ENCODE measurements at places on chromosomes 6 and 20. TPM values are rescaled to one million over a fixed set of nuclear protein-coding genes. Genes with fewer than 3 reads are reported as not detected.

GRCh38 chr6:41464481-41464880 is 81.7 kb upstream of the FOXP4 start:
- no peak overlapping the region for H3K27ac ChIP-seq
- no peak for DNase-seq
- H3K4me3 ChIP-seq: no peak overlapping the region
- no peaks in the 10 kb centered on the region for H3K4me1 ChIP-seq

DNA sequence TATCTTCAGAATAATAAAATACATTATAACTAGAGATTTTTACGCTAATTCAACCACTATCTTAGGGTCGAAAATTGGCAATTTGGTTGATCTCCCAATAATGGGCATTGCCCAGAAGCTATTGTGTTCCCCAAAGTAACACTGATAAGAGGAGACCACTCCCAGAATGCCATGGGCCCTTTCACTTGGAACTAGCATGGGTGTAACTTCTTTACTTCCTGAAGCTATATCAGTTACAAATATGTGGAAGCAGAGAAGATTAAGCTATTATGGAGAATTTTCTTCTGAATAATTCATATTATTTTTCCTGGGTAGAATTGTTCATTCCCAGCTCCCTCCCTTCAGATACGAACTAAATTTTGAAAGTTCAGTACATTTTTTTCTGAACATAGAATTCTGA is 48.2 kb upstream of the JAG1 start:
- H3K27ac ChIP-seq: no peak overlapping the region
- peaks cover 7% of the 10 kb centered on the region for H3K27me3 ChIP-seq
- no peak for DNase-seq

DNA sequence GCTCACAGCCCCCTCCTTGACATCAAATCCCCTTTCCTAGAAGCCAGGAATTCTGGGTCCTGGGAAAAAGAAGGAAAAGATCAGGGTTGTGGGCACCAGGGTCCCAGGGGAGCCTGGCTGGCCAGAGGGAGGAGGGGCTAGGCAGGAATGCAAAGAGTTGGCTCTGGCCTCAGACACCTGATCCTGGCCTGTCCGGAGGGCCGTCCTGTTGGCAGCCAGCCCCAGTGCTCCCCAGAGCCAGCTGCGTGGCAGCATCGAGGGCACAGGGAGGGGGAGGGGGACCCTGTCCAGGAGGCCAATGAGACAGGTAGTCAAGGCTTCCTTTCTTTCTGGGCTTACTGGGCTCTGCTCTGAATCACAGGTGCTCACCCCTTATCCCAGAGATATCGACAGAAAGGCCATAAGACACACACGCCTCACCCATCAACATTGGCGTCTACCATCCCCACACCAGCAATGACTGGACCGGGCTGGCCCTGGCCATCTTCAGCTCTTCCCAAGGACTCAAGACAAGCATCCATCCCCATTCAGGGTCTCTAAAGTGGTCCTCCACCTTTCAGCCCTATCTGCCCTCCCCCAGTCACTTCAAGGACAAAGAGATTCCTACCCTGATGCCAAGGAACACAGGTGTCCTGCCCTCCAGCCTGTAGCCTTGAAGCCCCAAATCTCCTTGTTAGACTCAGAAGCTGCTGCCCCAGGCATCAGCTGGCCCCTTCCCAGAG is 723 bp downstream of the COL11A2 start:
- H3K4me1 ChIP-seq: peaks cover 10% of the 10 kb centered on the region
- H3K27ac ChIP-seq: no peak overlapping the region
- peaks cover 31% of the 10 kb centered on the region for H3K36me3 ChIP-seq
- DNase-seq: no peak
- no peak overlapping the region for H3K4me3 ChIP-seq
- peaks cover 40% of the 10 kb centered on the region for H3K27me3 ChIP-seq

DNA sequence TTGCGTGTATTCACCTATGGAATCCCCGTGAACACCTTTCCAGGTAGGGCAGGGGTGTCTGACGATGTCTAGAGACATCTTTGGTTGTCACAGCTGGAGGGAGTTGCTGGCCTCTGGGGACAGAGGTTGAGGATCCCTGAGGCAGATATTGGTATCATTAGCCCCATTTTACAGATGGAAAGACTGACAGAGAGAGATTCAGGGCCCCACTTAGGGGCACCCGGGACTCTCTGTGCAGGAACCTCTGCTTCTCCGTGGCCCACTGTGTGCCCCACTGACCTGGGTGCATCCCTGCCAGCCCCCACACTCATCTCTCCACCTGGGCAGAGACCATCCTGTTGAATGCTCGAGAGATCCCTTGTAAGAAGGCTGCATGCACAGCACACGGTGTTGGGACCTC is 111.2 kb downstream of the EDN3 start:
- DNase-seq: no peak
- H3K4me3 ChIP-seq: no peak overlapping the region
- H3K27me3 ChIP-seq: no peaks in the 10 kb centered on the region
- no peak overlapping the region for H3K27ac ChIP-seq
- no peaks in the 10 kb centered on the region for H3K4me1 ChIP-seq

- peak overlapping the region; percentile 77 for H3K4me3 ChIP-seq
- no peaks in the 10 kb centered on the region for H3K27me3 ChIP-seq
- DNase-seq: peak; percentile 56
- peaks cover 60% of the 10 kb centered on the region for H3K4me1 ChIP-seq
Observed at GRCh38 chr20:63977739-63978276, 1.6 kb downstream of the SAMD10 start.

- H3K4me1 ChIP-seq: no peaks in the 10 kb centered on the region
- no peaks in the 10 kb centered on the region for H3K27me3 ChIP-seq
- H3K27ac ChIP-seq: peak overlapping the region; percentile 11
- peaks cover 38% of the 10 kb centered on the region for H3K36me3 ChIP-seq
- no peak for DNase-seq
Observed at GRCh38 chr20:45087814-45088213, 13.1 kb downstream of the KCNS1 start.

The SAPCD1 gene
- total RNA-seq: 9.8 TPM

- H3K27me3 ChIP-seq: peaks cover 7% of the 10 kb centered on the region
- no peak for DNase-seq
- no peaks in the 10 kb centered on the region for H3K4me1 ChIP-seq
- H3K36me3 ChIP-seq: no peaks in the 10 kb centered on the region
- H3K27ac ChIP-seq: no peak overlapping the region
Observed at GRCh38 chr6:17965397-17965796, 22.0 kb downstream of the KIF13A start.

The SYCP2 gene
- 9.1 TPM for total RNA-seq

The ERMARD gene
- 35.6 TPM for total RNA-seq

DNA sequence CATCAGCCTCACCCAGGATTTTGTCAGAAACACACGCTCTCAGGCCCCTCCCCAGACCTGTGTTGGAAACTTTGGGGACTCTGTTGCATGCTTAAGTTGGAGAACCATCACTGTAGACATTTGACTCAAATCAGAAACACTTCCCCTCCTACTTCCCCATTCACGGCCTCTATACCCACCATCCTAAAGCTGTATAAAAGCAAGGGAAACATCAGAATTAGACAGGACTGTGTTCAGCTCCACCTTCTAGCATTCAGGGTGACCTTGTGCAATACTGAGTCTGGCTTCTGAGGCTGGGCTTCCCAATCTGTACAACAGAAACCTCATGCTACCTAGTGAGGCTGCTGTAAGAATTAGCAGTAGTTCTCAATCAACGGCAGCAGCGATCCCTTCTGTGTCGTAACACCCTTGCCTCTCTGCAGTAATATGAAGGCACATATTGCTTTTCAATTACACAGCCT is 252.3 kb downstream of the LY86 start:
- no peaks in the 10 kb centered on the region for H3K4me1 ChIP-seq
- no peak overlapping the region for H3K4me3 ChIP-seq
- H3K27ac ChIP-seq: no peak overlapping the region

The CRISP3 gene
- total RNA-seq: not detected

GRCh38 chr20:53176134-53176533 is 204.0 kb downstream of the TSHZ2 start:
- no peak overlapping the region for H3K27ac ChIP-seq
- peaks cover 5% of the 10 kb centered on the region for H3K4me1 ChIP-seq

DNA sequence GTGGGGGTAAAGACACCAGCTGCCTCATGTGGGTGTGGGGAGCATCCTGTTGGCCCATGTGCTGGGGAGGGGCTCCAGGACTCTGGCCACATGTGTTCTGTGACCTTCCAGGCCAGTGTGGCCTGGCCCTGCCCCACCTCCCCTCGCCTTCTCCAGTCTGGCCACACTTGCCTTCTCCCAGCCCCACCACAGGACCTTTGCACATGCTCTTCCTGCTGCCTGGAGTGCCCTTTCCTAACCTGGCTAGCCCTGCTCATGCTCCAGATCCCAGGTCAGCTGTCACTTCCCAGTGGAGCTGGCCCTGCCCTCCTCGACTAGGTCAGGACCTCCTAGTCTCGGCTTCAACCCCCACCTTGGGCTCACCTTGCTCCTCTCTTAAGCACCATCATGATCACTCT is 183.8 kb downstream of the CDH4 start:
- DNase-seq: no peak
- H3K27me3 ChIP-seq: no peaks in the 10 kb centered on the region
- H3K4me1 ChIP-seq: no peaks in the 10 kb centered on the region
- H3K36me3 ChIP-seq: no peaks in the 10 kb centered on the region
- H3K4me3 ChIP-seq: no peak overlapping the region

DNA sequence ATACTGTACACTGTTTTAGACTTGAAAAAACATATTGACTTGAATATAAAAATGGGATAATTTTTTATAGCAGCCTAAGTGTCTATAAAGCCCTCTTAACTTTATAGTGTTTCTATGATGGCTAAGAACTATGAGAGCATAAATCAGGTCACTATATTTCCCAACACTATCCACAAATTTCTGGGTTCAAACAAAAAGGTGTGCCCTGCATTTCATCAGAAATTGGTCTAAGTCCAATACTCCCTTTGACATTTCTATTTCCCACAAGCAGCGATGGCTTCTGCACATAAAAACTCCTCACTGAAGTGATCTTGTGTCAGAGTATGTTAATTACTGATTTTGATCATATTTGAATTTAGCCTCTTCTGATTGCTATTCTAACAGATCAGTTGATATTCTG is 143.9 kb downstream of the WDR27 start:
- H3K27ac ChIP-seq: no peak overlapping the region
- DNase-seq: no peak
- no peak overlapping the region for H3K4me3 ChIP-seq
- H3K36me3 ChIP-seq: peaks cover 3% of the 10 kb centered on the region
- peaks cover 19% of the 10 kb centered on the region for H3K4me1 ChIP-seq

GRCh38 chr6:317448-318144 is 25.3 kb downstream of the DUSP22 start:
- no peaks in the 10 kb centered on the region for H3K27me3 ChIP-seq
- H3K4me3 ChIP-seq: no peak overlapping the region
- no peak overlapping the region for H3K27ac ChIP-seq
- no peak for DNase-seq

All from activated CD4-positive, alpha-beta T cell treated with anti-CD3 and anti-CD28 coated beads, Interleukin-2, amount 10 ng/mL, durations not matched to agents 7 days and 5 days (primary cell).